ENCODE measurements at places on chromosomes 6 and 20. TPM values are rescaled to one million over a fixed set of nuclear protein-coding genes. Genes with fewer than 3 reads are reported as not detected.

Gene MAVS
- 70.3 TPM for total RNA-seq

DNA sequence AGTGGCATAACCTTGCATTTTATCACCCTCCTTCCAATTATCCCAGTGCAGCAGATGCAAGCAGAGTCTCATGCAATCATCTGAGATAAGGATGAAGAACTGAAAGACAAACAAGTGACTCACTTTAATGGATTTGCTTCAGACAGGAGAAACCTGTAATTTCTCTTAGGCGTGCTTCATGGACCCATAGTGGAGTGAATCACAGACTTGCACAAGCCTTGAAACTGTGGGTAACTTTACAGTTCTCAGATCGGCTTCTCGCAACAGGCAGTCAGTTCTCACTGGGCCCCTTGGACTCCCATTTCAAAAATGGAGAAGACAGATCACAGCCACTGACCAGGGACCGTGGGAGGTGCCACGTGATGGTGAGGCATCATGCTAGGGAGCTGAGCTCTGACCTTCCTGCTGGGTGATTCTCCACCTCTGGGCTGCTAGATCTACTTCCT, at the start of gene ADGRF4:
Gene ADGRF4 (plus strand): TSS at position 239 of the 446 bp plus-strand sequence. CDS start 8,666 bp downstream, outside the sequence.
- peak; percentile 37 for DNase-seq

Gene SLC32A1
- not detected for total RNA-seq

Gene MOCS1
- total RNA-seq, result 20.6 TPM

Gene RARS2
- total RNA-seq, result 28.3 TPM

DNA sequence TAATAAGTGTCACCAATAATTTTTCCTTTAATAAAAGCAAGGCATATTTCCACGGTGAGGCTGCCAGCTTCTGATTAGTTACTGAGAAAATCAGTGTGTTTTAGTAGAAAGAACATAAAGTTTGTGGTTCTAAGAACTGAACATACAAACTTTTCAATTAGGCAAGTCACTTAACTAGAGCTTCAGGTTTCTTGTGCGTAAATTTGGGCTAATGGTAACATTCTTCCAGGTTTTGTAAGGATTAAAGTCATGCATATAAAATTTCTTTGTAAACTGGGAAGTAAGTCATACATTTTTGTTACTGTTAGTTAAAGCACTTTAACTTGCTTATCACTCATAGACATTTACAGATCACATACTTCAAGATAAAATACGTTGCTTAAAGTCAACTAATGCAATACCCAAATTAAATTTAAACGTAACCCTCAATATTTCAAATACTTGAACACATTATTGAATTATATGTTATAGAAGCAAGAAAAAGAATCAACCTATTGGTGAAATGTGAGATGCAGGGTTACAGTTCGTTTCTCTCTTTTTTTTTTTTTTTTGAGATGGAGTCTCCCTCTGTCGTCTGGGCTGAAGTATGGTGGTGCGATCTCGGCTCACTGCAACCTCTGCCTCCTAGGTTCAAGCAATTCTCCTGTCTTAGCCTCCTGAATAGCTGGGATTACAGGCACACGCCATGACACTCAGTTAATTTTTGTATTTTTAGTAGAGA, 327.3 kb upstream of the NOX3 start:
- DNase-seq, result no peak

Gene INSM1
- total RNA-seq, result 0.60 TPM

DNA sequence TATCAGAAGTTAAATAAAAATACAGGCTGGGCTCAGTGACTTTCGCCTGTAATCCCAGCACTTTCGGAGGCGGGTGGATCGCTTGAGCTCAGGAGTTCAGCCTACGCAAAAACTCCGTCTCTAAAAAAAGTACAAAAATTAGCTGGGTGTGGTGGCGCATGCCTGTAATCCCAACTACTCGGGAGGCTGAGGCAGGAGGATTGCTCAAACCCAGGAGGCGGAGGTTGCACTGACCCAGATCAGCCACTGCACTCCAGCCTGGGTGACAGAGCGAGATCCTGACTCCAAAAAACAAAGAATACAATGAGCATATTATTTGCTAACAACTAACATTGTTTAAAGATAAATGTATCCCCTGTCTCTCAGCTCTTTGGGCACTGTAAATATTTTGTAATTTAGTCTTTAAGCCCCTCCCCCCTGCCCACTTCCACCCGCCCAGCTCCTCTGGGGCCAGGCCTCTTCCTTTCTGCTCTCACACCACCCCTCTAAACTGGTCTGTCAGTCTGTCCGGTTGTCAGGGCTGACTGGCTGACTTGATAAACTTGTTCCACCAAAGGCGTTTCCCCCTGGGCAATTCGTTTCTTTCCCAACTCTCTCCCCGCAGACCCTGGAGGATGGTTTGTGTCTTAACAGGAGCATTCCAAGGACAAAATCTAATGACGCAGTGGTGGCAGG, 62.4 kb upstream of the QKI start:
- DNase-seq, result no peak

- no peak for DNase-seq
These were observed 23.7 kb downstream of the TRMT11 start for GRCh38 chr6:126010040-126010439.
